Smooth muscle cell of bladder (primary cell): ENCODE measurements at places on chromosomes 5 and 9. TPM values are rescaled to one million over a fixed set of nuclear protein-coding genes. Genes with fewer than 3 reads are reported as not detected.

The GABRP gene
- total RNA-seq = not detected in 2 replicates

The AGXT2 gene
- total RNA-seq = not detected in 2 replicates

The IFNA7 gene
- total RNA-seq = not detected in 2 replicates

The PRXL2C gene
- total RNA-seq = 16.2 and 21.7 TPM in 2 replicates

The ARL14EPL gene
- 0.18 TPM in 1 of 2 replicates, not detected in the other for total RNA-seq

The HTR1A gene
- not detected in 2 replicates for total RNA-seq

The C5orf46 gene
- total RNA-seq = 0.46 TPM in 1 of 2 replicates, not detected in the other
